ENCODE measurements at places on chromosomes 6 and 20.

- no peak for DNase-seq
These were observed 82.2 kb downstream of the TRERF1 start for GRCh38 chr6:42369568-42369967.

DNA sequence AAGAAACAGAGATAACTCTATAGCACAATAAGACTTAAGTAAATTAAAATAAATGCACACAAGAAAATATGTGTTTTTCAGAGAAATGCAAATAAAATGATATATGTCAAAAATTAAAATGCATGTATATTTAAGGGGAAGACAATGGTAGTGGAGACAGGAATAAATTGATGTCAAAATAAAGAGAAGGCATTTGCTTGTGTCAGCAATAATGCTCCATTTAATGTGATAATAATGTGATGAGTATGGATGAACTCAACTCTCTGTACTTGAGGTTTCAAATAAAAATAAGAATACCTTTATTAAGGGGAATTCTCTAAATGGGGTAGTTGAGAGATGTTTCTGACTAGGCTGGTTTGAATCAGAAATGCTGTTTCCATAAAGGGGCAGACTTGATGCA, 45.7 kb upstream of the BCKDHB start:
- DNase-seq = no peak

- no peak for DNase-seq
These were observed 96.2 kb downstream of the SMAP1 start for GRCh38 chr6:70763754-70764510.

DNA sequence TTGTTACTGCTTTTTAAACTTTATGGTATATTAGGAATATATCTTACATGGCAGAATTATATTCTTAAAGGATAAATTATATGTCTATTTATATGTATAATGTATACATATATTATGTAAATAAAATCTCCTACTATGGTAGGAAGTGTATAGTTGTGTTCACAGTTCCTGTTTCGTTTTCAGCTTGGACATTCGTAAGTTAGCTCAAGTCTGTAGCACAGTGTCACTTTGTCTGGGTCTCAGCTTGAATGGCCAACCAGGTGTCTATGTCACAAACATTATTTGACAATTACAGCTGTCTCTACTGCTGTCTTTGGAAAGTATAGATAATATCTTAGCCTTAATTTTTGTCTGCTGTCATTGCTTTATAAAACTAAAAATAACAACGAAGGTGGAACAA, 303.9 kb downstream of the CDKAL1 start:
- DNase-seq = no peak

- DNase-seq = no peak
These were observed 21.5 kb downstream of the SYNJ2 start for GRCh38 chr6:158002951-158003853.

DNA sequence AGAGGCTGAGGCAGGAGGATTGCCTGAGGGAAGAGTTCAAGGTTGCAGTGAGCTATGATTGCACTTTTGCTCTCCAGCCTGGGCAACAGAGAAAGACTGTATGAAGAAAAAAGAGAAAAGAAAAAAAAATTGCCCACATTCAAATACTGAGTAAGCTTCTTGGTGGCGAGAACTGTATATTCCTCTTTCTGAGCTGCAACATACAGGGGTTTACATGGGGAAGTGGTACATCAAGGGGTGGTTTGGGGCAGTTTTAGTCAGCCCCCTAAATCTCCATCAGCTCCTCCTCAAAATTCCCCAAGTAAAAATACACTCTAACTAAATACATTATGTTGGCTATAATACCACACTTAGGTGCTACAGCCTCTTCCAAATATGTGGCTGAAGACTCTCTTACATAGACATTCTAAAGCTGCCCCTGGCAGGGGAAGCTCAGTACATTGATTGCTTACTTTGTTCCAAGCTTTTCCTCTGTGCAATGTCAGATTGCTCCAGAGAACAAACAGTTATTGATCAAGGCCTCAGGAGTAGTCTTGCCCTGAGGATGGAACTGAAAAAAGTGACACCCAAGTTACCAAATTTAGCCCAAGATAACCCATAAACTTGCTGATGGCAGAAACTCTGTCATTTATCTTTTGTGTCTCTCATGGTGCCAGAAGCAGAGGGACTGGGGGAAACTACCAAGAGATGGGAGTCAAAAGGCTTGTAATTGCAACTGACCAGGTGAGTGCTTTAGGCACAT, 107.4 kb upstream of the RIPOR2 start:
- no peak for DNase-seq

- no peak for DNase-seq
These were observed 2.6 kb downstream of the FASTKD5 start for GRCh38 chr20:3156811-3157619.

DNA sequence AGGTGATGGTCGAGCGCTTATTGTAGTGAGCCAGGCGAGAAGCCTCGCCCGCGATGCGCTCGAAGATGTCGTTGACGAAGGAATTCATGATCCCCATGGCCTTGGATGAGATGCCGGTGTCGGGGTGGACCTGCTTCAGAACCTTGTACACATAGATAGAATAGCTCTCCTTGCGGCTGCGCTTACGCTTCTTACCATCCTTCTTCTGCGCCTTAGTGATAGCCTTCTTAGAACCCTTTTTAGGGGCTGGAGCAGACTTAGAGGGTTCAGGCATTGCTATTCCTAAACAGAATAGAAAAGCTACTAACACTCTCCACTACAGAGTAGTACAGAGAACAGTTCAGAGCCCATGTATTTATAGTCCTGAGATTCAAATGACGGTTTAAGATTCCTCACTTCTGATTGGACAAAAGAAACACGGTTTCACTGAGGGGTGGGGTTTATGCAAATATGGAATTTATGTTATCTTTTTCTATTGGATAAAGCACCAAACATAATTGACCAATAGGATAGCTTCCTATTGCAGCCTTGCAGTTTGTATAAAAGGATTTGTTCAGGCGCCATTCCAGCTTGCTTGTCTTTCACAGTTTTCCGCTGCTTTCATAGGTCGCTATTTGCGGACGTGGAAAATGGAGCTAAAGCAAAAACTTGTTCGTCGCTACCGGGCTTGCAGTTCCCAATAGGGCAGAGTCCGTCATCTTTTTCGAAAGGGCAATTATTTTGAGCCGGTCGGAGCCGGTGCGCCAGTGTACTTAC, 43.7 kb upstream of the HFE start:
- DNase-seq = peak; percentile 56

- no peak for DNase-seq
These were observed 250.5 kb upstream of the PRND start for GRCh38 chr20:4471221-4471620.

GRCh38 chr6:20137240-20137639, 75.0 kb downstream of the MBOAT1 start:
- DNase-seq = no peak

Measured in activated CD4-positive, alpha-beta T cell treated with anti-CD3 and anti-CD28 coated beads for 4 hours (primary cell).